AG08396 (cell line): ENCODE measurements at places on chromosomes 11 and 22.

GRCh38 chr11:10038521-10039302, 255.3 kb downstream of the SBF2 start:
- DNase-seq, result no peak

- no peak for DNase-seq
Observed at GRCh38 chr22:32636884-32637283, 162.3 kb downstream of the FBXO7 start.

DNA sequence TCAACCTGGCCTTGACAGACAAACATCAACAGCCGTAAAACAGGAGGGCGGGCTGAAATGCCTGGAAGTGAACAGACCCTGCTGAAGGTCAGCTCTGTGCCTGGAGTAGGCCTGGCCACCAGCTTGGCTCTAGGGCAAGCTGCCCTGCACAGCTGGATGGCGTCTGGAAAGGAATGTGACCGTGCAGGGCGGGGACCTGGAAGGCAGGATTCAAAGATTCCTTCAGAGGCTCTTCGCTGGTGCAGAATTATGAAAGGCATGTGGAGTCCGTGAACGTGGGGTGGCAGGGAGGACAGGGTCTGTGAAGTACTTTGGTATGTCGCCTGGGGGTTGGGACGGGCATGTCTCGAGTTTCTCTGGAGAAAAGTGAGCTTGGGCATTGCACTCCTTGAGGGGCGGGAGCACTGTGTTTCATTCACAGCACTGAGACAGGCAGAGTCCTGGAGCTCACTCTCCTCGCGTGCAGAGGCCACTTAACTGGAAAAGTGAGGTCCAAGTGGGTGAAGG, 1.5 kb downstream of the EHD1 start:
- DNase-seq, result peak; percentile 72

DNA sequence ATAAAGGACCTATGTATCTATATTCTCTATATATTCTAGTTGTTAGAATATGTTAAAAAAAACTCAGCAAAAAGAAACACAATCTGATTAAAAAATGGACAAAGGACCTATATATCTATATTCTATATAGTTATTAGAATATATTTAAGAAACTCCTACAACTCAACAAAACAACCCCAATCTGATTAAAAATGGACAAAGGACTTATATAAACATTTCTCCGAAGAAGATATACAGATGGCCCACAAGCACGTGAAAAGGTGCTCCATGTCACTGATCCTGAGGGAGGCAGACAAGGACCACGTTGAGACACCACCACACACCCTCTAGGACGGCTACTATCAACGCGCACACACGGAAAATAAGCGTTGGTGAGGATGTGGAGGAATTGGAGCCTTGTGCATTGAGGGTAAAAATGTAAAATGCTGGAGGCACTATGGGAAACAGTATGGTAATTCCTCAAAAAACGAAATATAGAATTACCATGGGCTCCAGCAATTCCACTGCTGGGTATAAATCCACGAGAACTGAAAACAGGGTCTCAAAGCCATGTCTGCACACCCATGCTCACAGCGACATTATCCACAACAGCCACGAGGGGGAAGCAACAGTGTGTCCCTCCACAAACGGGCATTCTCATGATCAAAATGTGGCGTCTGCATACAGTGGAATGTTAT, 22.7 kb downstream of the YPEL1 start:
- DNase-seq, result peak; percentile 85

DNA sequence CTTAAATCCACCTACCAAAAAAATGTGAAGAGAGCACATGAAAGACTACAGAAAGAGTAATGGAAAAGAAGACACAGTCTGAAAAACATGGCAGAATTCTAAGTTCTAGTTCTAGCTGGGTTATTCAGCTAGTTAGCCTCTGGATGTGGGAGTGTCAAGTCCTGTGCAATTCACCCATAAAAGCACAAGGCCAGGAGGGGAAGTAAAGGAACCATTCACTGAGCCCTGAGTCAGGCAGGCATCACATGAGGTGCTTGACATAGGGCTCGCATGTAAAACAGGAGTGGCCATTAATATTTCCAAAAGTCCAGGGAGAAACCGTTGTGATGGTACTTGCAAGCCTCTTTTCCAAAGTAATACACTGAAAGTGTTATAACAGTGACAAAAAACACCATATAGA, 103.7 kb downstream of the GAB2 start:
- DNase-seq, result no peak

DNA sequence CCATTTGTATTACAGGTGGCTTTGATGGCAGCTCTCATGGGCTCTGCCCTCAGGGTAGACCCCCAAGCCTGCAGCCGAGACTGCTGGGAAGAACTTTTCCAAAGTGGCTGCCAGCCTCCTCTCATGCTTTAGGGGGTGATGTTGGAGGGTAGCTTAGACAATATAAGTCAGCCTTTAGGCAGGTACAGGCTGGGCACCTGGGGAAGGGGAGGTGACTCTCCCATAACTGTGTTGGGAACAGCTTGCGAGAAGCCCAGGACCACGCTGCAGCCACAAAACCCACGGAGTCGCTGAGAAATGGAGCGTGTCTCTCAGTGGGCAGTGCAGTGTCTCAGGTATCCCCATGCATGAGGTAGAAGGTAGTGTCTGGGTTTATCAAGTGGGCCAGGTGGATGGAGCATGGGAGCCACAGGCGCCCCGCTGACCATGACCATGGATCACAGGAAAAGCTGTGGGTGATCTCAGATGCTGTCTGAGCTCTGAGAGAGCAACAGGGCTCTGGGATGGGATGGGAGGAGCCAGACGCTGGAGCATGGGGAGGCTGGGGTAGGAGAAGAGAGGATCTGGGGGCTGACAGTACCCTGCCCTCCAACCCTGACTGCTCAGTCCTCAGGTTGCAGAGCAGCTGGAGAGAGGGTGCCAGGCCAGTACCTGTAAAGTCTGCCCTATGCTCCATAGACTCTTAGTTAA, 115.2 kb downstream of the FEZ1 start:
- DNase-seq, result no peak

DNA sequence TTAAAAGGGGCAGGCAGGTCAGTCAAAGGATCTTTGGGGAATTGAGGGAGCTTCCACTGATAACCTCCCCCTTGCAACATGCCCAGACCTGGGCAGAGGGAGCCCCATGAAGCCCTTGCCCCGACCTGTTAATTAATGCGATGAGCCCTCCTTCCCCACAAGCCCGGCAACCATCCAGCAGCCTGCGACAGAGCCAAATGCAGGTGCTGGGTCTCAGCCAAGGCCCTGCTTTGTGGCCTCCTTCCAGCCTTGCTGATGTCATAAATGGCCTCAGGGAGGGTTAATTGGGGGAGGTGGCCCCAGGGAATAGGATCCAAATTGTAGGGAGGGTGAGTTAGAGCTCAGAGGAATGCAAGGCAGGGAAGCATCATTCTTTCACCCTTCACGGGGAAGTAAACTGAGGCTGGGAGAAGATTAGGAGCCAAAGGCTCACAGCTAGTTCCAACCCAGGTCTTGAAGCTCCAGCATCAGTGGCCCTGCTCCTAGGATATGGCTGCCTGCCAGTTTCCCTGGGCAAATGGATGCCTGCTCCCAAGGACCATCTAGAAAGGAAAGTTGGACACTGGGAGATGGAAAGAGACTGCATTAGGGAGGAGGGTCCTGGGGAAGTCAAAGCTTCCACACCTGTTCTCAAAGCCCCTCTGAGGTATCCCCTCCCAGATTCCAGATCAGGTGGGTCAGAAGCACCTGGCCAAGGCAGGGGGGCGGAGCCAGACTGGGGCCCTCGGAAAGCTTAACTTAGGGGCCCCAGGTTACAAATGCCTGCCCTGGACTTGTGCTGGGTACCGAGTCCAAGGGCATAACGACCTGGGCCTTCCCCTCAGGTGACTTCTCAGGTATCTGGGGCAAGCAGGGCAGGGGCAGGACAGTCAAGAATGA, 34.1 kb downstream of the LMO1 start:
- no peak for DNase-seq

DNA sequence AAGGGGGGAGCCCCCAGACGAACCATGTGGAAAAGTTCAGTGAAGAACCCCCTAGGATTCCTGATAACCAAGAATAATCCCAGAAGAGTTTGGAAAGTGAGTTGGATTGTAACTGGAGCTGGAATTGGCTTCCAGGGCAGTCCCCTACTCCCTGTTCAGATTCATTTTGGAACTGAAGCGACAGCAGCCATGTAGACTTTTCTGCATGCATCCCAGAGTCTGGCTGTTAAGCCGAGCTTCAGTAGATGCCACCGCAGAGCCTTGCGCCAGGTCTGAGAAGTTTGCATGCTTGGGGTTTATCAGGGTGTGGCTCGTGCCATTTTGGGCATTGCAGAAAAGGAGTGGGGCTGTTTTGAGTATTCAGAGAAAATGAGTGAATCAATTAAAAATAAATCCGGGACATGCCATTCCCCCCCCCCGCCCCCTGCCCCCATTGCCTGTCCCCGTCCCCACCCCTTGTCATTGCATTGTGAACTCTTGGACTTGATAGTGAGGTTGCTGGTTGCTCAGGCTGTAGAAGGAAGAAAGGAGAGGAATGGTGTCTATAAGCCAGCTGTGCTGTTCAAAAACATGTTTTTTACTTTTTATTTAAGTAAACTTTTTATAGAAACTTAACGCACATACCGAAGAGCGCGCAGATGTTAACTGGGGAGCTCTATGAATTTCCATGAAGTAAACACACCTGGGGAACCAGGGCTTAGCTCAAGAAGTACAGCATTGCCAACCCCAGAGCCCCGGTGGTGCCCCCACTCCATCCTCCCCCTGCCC, 71.2 kb downstream of the LDLRAD3 start:
- DNase-seq, result no peak

GRCh38 chr11:67275606-67276409, 9.5 kb downstream of the GRK2 start:
- no peak for DNase-seq

DNA sequence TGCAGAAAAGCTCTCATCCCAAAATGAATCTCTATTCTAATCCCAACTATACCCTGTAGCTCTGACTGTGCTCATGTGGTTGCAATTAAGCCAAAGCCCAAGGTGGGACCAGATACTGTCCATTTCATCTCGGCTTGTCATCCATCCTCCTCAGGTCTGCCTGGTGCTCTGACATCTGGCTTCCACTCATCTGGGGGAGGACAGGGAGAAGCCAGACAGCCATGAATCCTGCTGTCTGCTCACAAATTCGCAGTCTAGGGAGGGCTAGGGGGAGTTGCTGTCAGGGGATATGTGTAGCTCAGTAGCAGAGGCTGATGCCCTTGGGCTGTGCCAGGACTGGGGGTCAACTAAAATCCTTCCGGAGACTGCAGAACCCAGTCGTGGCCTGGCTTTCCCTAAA, 167.1 kb downstream of the ETS1 start:
- no peak for DNase-seq

DNA sequence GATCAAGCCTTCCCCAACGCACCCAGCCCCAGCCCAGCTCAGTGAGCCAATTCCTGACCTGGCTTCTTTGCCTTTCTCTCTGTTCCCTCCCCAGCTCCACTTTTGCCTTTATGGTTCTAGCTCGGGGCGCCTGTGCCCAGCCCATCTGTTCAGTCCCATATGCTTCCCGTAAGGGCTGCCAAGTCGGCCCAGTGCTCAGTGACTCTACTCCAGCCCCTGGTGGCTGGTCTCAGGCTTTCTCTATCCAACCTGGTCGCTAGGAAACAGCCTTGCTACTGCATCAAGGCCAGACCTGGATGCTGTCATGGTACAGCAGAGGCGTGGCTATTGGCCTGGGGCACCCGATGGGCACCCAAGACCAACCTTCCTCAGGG, 178.0 kb downstream of the DSCAML1 start:
- no peak for DNase-seq

GRCh38 chr11:75271730-75272129, 31.2 kb downstream of the TPBGL start:
- DNase-seq, result no peak

GRCh38 chr22:29713156-29713727, 6.6 kb upstream of the CABP7 start:
- DNase-seq, result no peak

DNA sequence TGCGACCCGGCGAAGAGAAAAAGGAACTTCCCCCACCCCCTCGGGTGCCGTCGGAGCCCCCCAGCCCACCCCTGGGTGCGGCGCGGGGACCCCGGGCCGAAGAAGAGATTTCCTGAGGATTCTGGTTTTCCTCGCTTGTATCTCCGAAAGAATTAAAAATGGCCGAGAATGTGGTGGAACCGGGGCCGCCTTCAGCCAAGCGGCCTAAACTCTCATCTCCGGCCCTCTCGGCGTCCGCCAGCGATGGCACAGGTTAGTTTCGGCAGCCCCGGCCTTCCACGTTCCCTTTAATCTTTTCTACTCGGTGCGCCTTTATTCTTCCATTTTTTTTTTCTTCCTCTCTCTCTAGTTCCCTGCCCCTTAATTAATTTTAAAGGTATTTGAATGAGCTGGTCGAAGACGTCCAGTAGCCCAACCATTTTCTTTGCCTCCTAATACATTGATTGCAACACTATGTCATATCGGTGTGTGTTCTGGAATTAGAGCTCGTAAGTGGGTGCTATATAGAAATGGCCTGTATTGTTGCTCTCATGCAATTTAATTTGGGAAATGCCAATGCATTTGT, 537 bp downstream of the EP300 start:
- peak; percentile 31 for DNase-seq

DNA sequence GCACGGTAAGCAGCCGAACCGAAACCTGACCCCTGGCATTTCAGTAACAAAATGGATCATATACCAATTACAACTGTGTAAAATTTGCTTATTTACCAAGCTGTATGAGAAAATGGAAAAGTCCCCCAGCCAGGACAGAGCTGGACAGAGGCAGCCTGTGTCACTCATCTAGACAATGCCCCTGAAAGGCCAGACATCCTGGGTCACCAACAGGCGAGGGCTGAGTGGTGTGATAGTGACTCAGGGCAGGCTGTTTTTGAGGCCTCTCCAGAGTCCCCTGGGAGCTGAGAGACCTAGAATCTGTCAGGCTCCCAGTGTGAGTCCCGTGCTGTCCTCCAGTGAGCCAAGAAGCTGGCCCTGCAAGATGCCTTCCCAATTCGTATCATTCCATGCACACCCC, 680.4 kb downstream of the TBC1D22A start:
- no peak for DNase-seq

DNA sequence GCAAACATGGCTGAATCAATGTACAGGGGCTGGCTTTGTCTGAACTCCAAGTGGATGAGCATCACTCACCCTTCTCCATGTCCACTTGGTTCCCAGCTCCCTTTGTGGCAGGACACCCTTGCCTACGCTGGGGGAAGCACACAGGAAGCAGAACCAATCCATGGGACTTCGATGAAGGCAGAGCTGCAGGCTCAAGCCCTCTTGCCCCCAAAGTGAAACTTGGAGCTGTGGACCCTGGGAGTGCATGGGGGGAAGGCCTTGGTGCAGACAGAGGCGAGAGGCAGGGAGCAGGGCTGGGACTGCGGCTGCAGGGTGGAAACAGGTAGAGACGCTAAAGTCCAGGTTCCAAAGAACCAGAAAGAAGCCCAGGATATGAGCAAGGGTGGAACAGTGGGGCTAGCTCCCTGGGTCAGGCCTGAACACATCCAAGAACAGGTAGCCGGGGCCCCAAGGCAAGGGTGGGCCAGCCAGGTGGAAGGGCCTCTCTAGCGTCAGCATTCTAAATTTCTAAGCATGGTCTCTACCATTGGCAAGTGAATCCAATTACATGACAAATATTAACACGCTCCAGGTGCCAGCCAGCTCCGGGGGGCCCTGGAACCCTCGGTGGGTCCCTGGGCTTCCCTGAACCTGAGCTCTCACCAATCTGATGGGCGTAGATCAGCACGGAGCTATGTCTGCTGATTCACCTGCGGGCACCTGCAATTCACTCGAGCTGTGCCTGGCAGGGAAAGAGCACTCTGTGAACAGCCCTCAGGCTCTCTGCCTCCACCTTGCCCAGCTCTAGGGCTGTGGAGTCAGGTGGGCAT, 532.8 kb downstream of the BRD1 start:
- DNase-seq, result no peak
